ENCODE measurements at places on chromosomes 12 and 14.

- no peaks in the 10 kb centered on the region for H3K27me3 ChIP-seq
- H3K36me3 ChIP-seq, result peaks cover 5% of the 10 kb centered on the region
- peak; percentile 56 for DNase-seq
- H3K4me1 ChIP-seq, result no peaks in the 10 kb centered on the region
These were observed 412 bp upstream of the SNW1 start for GRCh38 chr14:77761205-77761931.

DNA sequence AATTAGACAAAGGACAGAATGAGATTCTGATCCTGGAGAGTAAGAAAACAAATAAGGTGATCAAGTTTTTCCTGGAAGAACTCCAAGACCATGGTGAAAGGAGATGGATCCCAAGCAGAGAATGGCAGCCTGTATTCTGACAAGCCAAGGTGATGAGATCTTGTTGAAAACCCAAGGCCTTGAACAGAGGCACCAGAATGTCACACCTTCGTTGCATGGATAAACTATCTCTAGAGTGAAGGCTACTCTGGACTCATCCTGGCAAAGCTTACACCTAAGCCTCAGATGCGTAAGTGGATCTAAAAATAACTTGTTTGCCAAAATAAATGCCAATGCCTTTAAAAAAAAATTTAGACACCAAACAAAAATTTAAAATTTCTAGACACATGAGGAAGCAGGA lies 605.9 kb downstream of the ETNK1 start:
- H3K27me3 ChIP-seq, result no peaks in the 10 kb centered on the region
- no peaks in the 10 kb centered on the region for H3K36me3 ChIP-seq
- no peak overlapping the region for H3K4me3 ChIP-seq
- no peak overlapping the region for H3K27ac ChIP-seq
- DNase-seq, result no peak

GRCh38 chr12:26845057-26845666 lies 12.2 kb upstream of the ITPR2 start:
- no peaks in the 10 kb centered on the region for H3K27me3 ChIP-seq
- H3K27ac ChIP-seq, result no peak overlapping the region
- DNase-seq, result peak; percentile 19
- H3K36me3 ChIP-seq, result no peaks in the 10 kb centered on the region
- no peaks in the 10 kb centered on the region for H3K4me1 ChIP-seq

DNA sequence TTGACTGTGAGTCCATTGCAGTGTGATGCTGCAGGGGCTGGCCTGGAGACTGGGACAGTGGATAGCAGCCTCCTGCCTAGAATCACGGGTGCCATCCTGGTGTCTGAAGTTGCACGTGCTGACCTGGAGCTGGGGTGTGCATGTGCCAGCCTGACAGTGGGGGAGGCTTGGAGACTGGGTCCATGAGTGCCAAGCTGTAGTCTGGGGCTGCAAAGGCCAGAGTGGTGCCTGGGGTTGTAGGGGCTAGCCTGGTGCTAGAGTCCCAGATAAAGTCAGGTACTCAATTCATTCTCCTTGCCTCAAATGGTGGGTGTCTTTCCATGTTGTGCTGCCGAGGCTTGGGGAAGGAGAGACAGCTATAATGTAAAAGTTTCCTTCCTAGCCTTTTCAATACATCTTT lies 181.9 kb upstream of the NPAS3 start:
- H3K27ac ChIP-seq, result no peak overlapping the region
- no peak for DNase-seq
- no peaks in the 10 kb centered on the region for H3K27me3 ChIP-seq
- H3K4me3 ChIP-seq, result no peak overlapping the region
- no peaks in the 10 kb centered on the region for H3K4me1 ChIP-seq

DNA sequence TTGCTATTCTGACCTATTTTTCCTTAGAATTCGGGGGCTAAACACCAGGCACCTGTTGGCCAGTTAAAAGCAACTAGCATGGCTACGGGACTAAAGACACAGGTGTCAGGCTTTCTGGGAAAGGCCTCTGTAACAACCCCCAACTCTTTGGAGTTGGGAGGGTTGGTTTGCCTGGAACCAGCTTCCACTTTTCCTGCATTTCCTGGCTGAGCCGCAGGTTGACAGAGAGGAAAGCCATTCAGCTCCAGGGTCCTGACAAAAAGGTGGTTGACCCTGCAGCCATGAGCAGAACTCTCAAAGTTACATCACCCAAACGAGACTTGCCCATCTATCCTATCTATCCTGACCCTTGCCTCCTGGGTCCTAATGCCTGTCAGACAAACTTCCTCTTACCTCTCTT lies 375.4 kb upstream of the SFSWAP start:
- H3K4me1 ChIP-seq, result no peaks in the 10 kb centered on the region
- H3K4me3 ChIP-seq, result no peak overlapping the region
- no peaks in the 10 kb centered on the region for H3K36me3 ChIP-seq
- no peaks in the 10 kb centered on the region for H3K27me3 ChIP-seq
- no peak for DNase-seq

DNA sequence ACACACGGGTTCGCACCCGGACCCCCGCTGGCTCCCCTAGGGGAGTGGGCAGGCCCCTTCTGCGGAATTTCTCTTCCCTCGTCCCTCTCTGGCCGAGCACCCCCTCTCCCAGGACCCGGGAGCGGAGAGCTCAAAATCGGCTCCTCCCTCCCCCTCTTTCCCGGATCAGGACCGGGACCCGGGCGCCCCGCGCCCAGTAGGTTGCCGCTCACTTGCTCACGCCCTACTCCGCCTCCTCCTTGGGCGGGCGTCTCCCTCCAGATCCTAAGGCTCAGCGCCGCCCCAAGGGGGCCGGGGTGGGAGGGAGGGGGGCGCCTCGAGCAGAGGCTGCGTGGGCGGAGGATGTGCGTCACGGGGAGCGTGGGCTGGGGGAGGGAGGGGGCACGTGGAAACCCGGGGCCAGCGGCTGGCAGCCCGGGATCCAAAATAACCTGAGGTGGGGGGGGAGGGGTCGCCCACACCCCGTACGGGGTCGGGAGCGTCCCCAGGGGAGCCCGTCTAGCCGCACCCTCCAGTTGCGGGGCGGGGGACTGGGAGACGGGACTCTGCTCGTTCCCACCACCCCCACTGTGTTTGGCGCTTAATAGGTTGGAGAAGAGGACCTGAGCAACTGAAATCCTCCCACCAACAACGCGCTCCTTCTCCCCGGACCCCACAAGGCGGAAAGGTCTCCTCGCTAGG lies 1.8 kb upstream of the NAB2 start:
- H3K4me1 ChIP-seq, result peaks cover 5% of the 10 kb centered on the region
- peak overlapping the region; percentile 59 for H3K4me3 ChIP-seq
- no peaks in the 10 kb centered on the region for H3K36me3 ChIP-seq
- 0 out of 2 replicates have a peak, but pooled peaks cover 8% of the 10 kb centered on the region for H3K27me3 ChIP-seq
- peak overlapping the region; percentile 69 for H3K27ac ChIP-seq

DNA sequence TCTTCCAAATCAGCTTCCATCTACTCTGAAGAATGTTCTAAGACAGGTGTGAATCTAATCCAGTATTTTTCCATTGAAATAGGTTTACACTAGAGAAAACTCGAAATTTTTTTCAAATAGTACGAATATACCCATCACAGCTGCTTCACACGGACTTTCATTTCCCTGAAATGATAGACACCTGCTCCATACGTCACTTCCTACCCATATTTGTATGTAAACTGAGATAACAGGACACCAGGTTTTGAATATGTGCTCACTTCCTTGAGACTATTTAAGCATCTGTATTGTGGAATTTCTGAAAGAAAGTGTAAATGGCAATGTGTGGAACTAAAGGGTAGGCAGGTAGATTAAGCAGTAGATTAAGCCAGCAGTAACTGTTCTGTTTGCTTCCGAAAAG lies 13.4 kb upstream of the ITPR2 start:
- H3K4me3 ChIP-seq, result no peak overlapping the region
- no peak overlapping the region for H3K27ac ChIP-seq
- H3K4me1 ChIP-seq, result no peaks in the 10 kb centered on the region
- DNase-seq, result no peak
- H3K27me3 ChIP-seq, result no peaks in the 10 kb centered on the region

GRCh38 chr12:117629454-117629853 lies 268.0 kb upstream of the NOS1 start:
- H3K4me3 ChIP-seq, result no peak overlapping the region
- H3K4me1 ChIP-seq, result no peaks in the 10 kb centered on the region
- no peaks in the 10 kb centered on the region for H3K36me3 ChIP-seq
- no peaks in the 10 kb centered on the region for H3K27me3 ChIP-seq

DNA sequence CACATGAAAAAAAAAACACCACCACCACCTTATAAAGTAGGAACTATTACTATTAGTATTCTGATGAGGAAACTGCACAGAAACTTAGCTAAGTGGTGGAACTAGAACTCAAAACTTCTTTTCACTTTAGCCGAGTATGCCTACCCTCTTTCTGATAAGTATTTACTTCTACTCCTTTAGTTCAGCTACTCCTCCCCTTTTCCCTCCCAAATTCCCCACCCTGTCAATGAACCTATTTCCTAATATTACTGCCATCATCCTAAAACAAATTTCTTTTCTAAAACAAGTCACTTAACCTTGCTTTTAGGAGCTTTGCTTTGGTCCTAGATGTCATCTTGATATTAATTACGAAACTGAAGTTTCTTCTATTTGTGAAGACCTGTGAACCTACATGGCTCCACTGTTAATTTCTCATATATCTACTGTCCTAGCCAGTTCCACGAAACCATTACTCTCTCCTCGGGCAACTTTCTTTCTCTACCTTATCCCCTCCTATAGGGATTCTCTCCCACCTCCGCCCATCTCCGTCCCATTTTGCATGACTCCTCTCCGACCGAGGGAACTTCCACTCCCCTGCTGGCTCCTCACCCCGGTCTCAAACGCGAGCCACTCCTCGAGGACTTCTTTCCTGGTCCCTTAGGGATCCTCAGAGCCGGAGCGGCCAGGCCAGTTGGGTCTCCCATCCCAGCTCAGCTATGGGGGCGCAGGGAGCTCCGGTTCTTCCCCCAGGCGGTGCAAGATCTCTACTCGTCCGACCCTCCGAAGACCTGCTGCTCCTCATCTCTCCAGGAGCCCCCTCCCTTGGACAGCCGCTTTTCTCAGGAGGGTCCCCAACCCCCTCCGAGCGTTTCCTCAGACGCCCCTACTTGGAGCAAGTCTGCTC lies 1.1 kb downstream of the NUMB start:
- peaks cover 11% of the 10 kb centered on the region for H3K4me1 ChIP-seq
- peak overlapping the region; percentile 84 for H3K4me3 ChIP-seq

DNA sequence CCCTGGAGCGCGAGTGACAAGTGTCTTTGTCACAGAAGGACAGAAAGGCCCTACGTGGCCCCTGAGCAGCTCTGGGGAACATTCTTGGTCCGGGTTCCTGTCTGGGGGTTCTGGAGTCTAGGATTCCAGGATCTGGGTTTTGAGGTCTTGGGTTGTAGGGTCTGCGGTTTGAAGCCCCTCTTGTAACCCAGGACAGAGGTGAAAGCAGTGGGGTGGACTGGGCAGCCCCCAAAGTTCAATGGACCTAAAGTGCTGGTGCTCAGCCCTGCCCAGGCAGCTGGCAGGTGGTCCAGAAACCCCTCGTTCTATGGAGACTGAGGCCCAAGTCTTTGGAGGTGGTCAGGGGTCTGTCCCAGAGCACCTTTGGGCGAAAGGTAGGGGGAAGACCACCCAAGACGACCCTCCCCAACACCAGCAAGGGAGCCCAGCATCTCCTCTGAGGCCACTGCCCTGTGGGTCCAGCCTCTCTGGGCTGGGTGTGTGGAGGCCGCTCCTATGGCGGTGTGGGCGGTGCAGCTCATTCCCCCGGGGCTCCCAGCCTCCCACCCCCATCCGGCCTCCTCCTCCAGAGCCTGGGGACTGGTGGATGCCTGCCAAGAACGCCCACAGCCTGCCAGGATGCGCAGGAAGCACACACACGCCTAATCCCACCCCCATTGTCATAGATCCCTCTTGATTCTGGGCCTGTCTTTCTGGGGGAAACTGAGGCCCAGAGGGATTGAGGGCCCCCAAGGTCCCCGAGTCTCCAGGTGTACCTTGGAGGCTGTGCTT lies 30.2 kb upstream of the ANKRD9 start:
- peak overlapping the region; percentile 43 for H3K4me3 ChIP-seq
- peak overlapping the region; percentile 61 for H3K27ac ChIP-seq
- H3K27me3 ChIP-seq, result no peaks in the 10 kb centered on the region
- H3K36me3 ChIP-seq, result no peaks in the 10 kb centered on the region
- H3K4me1 ChIP-seq, result peaks cover 25% of the 10 kb centered on the region
- DNase-seq, result peak; percentile 97

- H3K4me1 ChIP-seq, result no peaks in the 10 kb centered on the region
- H3K27me3 ChIP-seq, result no peaks in the 10 kb centered on the region
- no peak for DNase-seq
- H3K4me3 ChIP-seq, result no peak overlapping the region
- H3K36me3 ChIP-seq, result no peaks in the 10 kb centered on the region
These were observed 279.6 kb upstream of the TMEM132C start for GRCh38 chr12:127987199-127987901.

DNA sequence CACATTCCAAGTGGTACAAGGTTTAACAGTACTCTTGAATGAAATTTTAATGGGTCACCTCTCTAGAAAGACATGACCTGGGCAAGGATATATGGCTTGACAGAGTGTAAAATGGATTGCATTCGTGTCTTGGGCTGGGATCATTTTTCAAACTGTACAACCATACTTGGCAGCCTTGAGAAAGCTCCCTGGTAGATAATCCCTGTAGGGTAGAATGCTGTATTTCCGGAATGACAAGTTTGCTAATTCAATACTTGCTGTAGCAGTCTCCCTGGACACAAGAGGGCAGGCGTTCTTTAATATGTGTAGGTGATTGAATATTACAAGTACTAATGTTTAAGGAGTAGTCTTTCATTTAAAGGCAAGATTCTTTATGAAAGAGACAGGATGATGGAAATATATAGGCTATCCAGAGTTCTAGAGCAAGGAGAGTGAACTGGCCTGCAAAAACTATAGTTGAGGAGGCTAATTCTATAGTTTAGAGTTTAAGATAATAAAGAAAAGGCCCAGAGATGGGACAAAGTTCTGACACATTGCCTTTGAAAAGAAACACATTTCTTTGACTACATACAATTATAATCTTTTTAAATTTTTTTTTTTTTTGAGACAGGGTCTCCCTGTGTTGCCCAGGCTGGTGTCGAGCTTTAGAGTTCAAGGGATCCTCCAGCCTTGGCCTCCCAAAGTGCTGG lies 53.4 kb downstream of the PLBD1 start:
- H3K4me1 ChIP-seq, result no peaks in the 10 kb centered on the region
- H3K36me3 ChIP-seq, result no peaks in the 10 kb centered on the region
- no peak overlapping the region for H3K27ac ChIP-seq
- DNase-seq, result peak; percentile 42

DNA sequence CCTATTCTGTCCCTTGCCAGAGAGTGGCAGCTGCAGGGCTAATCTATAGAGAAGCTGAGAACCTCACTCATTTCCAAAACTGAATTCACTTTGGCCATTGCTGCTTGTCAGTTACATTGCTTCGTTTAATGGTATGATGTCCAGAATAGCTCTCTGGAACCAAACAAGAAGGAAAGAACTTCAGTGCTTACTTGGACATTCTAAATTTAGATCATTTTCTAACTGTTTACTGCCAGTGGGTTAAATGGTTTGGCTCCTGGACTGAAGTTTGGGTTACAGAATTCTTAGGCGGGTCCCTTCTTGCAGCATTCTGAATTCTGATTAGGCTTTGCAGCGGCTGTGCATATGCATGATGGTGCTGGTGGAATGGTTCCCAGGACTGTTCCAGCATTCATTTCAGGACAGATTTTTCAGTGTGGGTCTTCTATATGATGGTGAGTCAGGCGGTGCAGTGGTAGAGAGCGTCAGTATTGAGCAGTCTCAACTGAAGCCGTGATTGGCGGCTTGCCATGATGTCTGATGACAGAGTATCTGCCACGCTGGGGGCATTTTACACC lies 148.7 kb downstream of the DYRK2 start:
- H3K4me1 ChIP-seq, result no peaks in the 10 kb centered on the region
- H3K27ac ChIP-seq, result no peak overlapping the region
- no peak overlapping the region for H3K4me3 ChIP-seq
- no peaks in the 10 kb centered on the region for H3K27me3 ChIP-seq
- H3K36me3 ChIP-seq, result no peaks in the 10 kb centered on the region

GRCh38 chr12:77943466-77943865 lies 112.8 kb downstream of the NAV3 start:
- DNase-seq, result no peak
- H3K27ac ChIP-seq, result no peak overlapping the region
- H3K4me1 ChIP-seq, result no peaks in the 10 kb centered on the region
- H3K27me3 ChIP-seq, result no peaks in the 10 kb centered on the region
- H3K36me3 ChIP-seq, result no peaks in the 10 kb centered on the region
